NCI-H82 (cell line): ENCODE measurements at places on chromosomes 11 and 22.

- DNase-seq: no peak
Observed at GRCh38 chr22:27447289-27447688, 354.3 kb downstream of the MN1 start.

DNA sequence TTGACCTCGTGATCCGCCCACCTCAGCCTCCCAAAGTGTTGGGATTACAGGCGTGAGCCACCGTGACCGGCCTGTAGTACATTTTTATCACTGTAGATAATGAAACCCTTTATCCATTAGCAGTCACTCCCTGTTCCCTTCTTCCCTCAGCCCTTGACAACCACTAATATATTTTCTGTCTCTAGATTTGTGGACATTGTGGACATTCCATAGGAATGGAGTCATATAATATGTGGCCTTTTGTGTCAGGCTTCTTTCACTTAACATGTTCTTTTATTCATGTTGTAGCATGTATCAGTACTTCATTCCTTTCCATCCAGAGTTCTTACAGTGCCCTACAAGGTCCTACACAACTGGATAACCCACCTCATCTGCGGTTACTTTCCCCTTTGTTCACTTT, 30.5 kb downstream of the RRM1 start:
- no peak for DNase-seq

GRCh38 chr11:6606471-6607189, 3.1 kb downstream of the ILK start:
- DNase-seq: peak; percentile 81

DNA sequence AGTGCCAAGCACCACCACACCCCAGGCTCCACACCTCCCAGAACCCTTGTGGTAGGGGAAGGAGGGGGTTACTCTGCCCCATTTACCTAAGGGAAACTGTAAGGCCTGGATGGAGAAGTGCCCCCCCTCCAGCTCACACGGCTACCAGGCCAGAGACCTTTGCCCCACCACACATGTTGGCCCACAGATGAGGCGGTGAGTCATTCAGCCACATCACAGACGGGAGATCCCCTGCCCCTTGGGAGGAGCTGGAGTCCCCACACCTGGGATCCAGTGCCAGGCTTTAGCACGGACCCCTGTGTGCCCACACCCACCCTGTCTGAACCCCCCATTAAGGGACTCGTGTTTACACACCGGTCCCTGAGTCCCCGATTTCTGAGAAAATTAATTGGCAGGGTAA, 24.9 kb downstream of the CDKN1C start:
- DNase-seq: no peak

DNA sequence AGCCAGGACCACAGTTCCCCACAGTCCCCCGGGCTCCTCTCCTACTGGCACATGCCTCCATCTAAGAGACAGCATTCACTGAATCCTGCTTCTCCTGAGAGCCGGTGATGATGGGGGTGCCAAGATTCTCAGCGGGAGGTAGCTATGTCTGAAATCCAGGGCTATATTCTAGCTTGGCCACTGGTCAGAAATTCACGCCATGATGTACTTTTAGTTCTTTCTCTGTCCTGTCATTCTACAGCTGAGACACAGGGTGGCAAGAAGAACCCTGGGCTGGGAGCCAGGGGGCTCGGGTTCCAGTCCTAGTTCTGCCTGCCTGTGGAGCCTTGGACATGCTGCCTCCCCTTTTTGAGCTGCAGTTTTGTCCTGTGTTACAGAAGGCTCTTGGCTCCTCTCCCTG, 59.2 kb upstream of the PHOX2A start:
- no peak for DNase-seq

GRCh38 chr11:20723366-20723765, 54.0 kb downstream of the NELL1 start:
- DNase-seq: no peak

DNA sequence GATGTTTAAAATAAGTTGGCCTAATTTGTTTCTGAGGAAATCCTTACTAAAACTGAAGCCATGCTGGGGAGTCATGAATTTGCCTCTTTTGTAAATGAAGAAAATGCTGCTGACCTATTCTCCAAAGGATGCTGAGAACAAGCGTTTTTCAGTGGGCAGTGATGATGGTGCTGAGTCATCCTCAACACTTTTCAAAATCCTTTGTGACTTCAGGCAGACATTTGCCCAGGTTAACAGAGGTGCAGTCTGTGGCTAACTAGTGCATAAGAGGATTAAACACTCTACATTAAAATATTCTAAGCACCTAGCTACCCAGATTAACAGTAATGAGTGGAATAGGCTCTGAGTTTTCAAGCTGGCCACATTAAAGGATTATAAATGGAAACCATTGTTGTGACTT, 509.0 kb downstream of the DLG2 start:
- peak; percentile 91 for DNase-seq

DNA sequence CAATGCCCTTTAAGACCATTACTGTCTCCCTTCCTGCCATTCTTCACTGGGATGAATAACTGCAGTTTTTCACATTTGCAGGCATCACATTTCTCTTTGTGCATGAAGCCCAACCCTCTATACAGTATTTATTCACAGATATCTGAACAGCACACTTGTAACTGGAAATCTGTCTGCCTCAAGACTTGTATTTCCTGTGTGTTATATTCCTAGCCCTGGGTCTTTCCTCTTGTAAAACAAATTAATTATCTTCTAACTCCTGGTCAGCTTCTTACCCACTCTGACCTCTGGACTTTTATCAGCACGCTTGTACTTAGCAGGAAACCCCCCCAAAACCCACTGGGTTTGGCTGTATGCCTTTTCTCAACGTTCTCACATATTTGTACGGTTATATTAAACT, 2.0 kb downstream of the CSRP3 start:
- DNase-seq: no peak

DNA sequence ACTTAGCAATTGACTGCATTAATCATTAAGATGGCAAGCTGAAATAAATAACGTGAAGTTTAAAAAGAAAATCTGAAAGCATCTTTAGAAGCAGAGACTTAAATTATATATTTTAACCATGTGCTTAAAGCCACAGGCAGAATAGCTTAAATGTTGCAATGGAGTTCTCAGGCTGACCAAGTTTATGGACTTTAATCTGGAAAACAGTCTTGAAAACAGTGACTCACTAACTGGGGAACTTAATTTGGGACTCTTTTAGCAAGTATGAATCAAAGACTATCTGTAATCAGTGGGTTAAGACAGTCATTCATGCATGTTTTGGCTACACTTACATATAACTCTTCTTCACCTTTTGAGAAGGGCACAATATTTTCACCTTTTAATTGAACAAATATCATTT, 12.6 kb upstream of the GLYATL1 start:
- DNase-seq: peak; percentile 27
